ENCODE measurements at places on chromosomes 4 and X.
A peak's percentile ranks its signal among the peaks of the same experiment; 100 is the strongest.

DNA sequence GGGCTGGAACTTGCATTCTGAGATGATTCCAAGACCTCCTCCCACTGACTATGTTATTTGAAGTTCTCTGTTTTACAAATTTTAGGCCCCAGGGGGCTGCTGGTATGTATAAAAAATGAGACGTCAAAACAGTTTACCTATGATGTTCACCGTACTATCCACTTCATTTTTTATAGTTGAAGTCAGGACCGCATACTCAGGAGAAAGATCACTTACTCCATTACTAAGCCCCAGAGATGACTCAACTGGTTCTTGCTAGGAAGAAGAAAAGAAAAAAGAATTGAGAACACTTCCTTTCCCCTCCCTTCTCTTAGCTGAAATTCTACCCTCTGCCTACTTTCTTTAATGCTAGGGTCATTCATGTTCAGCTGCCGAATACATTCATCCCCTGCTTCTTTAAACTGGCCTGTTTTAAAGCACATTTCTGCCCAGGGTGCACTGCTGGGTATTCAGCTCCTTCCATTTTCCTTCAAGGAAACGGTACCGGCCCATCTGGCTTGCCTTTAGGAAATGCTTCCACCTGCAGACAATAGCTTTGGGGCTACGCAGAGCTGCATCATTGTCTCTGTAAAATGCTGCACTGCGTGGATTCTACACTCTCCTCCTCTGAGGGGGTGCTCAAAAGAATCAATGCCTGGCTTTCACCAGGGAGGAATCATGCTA, 66.2 kb downstream of the IRF2 start:
- DNase-seq = no peak

- no peak for DNase-seq
Observed at GRCh38 chr4:99323756-99324155, 2.6 kb upstream of the ADH1B start.

GRCh38 chr4:147714575-147715401, 17.1 kb upstream of the ARHGAP10 start:
- no peak for DNase-seq

DNA sequence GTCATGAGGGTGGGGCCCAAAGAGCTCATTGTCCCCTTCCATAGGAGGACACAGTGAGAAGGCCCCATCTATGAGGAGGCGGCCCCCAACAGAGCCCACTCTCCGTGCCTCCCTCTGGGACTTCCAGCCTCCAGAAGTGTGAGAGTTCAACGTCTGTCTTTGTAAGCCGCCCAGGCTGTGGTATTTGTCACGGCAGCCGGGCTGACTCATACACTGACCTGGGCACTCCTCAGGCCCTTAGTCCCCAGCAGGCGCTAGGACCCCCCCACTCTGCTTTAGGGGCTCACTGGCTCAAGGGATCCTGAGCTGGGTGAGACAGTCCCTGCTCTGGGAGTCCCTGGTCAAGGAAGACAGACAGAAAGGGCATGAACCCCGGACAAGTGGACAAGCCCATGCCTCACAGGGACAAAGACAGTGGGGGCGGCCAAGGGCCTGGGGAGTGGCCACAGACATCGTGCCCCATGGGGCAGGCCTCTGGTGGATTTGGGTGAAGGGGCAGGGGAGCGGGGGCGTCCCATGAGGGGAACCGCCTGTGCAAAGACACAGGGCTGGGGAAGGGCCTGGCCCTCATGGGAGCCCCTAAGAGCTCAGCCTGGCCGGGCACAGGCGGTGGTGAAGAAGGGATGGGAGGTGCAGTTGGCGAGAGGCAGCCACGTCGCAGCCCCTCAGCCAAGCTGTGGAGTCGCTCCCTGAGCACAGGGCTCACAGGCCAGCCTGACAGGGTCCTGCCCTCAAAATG, 21.5 kb downstream of the ABLIM2 start:
- DNase-seq = no peak

- DNase-seq = peak; percentile 86
Observed at GRCh38 chrX:54044877-54045338, 635 bp upstream of the PHF8 start.

DNA sequence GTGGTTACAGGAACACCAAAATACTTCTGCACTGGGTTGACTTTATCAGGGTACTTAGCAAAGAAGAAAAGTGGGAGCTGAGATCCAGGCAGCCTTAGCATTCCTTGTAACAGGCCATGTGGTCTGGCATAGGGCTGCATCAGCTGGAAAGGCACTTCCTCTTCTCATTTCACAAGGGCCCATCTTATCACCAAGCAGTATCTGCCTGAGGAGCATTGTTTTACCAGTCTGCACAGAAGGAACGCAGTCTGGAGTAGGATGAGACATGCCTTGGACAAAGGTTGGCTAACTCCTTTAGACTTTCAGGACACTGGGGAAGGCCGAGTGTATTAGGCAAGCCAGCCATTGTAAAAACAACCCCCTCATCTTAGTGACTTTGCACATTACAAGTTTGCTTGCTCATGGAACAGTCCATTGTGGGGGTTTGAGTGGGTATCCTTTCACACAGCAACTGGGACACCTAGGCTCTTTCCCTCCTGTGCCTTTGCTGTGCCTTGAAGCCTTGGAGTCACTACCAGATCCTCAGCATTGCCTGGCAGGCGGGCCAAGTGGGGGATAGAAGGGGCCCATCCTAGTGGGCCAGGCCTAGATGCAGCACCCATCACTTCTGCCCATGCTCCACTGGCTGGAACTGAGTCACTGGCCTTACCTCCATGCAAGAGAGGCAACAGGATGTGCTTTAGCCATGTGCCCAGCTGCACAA, 4.6 kb downstream of the SUV39H1 start:
- no peak for DNase-seq

DNA sequence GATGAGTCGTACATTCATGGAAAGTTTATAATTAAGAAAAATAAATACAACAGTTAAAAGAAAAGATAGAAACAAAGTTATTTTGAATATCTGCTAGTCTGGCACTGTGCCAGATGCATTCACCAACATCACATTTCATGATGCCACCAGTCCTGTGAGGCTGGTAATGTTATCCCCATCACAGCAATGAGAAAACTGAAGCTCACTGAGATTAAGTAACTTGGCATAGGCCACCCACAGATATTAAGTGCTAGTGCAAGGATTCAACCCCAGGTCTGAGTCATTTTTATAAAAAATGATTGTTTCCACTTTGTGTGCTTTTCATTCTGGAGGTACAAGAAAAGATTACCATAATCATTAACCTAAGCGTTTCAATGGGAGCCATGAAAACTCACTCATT, 65.0 kb upstream of the IL15 start:
- no peak for DNase-seq

GRCh38 chr4:73723928-73724327, 16.4 kb upstream of the CXCL8 start:
- DNase-seq = no peak

GRCh38 chr4:84317513-84317912, 181.6 kb downstream of the NKX6-1 start:
- no peak for DNase-seq

DNA sequence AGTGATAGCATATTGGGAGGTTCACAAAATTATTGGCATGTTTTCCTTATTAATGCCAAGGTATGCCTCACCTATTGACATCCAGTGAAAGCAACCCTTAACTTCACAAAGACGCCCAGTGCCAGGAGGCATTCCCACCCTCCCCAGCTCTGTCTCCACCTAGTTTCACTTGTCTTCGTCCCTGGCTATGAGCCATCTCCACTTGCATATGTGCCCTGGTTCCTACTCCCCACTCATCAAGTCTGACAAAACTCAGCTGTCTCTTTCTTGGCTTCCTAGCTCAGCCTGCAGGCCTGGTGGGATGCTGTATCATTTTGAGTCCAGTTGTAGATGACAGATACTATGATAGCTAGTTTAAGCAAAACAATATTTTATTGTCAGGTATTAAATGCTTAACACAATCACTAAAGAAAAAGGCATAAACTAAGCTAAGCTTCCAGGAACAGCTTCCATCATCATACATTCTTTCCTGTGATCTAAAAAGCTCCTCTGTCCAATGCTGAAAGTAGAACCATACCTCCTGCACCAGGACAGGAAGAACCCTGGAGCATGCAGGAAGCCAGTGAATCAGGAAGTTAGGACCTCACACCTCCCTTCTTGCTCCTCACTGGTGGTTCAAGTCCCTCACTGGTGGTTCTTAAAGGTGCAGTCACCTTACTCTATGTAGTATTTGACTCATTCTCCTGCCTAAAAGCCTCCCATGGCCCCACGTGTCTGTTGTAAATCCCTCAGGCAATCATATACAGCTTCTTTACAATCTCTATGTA, 410.3 kb upstream of the RASGEF1B start:
- DNase-seq = no peak

DNA sequence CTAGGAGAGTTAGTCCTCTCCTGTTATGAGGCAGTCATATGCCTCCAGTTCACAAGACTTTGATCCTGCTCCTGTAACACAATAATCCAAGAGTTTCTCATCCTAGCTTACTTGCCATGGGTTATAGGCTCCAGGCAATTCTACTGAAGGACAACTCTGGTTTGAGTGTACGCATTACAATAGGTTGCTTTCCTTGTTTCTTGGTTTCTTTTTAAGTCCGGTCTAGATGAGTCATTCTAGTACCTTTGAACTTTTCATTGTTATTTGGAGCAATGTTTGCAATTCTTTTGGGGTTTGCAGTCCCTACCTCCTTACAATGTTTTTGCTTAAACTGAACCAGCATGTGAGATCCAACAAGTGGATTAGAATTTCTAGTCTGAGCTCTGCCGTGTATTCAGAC, 109.1 kb downstream of the ANAPC4 start:
- DNase-seq = no peak

GRCh38 chrX:130109429-130110378, 593 bp downstream of the ELF4 start:
- DNase-seq = peak; percentile 56

- peak; percentile 38 for DNase-seq
Observed at GRCh38 chrX:147699061-147699460, 212.7 kb upstream of the FMR1 start.

GRCh38 chr4:48085821-48086589, 48.0 kb downstream of the TXK start:
- no peak for DNase-seq

DNA sequence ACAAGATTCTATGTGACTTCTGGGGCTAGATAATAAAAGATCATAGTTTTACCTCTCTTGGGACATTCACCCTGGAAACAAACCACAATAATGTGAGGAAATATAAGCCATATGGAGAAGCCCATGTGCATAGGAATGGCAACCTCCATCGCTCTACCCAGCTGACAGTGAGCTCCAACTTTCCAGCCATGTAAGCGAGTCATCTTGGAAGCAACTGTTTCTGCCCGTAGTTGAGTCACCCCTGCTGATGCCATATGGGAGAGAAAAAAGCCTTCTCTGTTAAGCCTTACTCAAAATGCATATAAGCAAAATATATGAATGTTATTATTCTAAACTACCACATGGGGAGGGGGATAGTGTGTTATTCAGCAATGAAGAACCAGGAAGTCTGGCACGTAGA, 31.4 kb upstream of the RELL1 start:
- DNase-seq = no peak

- no peak for DNase-seq
Observed at GRCh38 chr4:7679406-7680040, 244.8 kb upstream of the PSAPL1 start.

DNA sequence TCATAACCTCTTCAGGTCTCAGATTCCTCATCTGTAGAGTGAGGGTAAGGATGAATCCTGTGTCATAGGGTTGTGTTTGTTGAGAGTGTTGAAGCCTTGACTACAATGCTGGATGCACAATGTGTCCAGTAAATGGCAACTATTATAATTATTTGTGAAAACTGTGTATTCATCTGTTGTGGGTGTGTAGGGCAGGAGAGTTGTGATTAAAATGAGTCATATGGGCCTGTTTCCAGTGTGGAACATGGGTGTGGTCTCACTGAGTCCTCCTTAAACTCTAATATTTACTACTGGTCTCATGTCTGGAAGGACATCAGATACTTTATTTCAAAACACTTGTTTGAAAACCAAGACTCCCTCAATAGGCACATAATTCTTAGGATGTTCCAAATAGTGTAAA, 208.5 kb upstream of the CASK start:
- DNase-seq = no peak

DNA sequence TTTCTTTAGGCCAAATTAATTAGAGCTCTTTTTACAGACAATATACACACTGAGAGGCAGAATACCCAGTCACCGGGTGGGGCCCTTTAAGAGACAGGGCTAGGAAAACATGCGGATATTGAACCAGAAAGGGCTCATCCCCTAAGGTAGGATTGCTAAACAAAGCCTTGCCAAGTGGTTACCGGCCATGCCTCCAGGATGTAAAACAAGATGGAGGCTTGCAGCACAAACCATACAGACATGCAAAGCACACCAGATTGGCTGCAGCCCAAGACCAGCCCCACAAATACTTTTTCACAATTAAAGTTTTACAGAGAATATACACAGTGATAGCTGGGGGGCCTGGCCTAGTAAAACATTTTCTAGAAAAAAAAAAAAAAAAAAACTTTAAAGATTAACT, 210.0 kb downstream of the KLHL4 start:
- DNase-seq = no peak

- DNase-seq = no peak
Observed at GRCh38 chr4:168880811-168881595, 129.1 kb downstream of the CBR4 start.

GRCh38 chr4:86511590-86511989, 82.5 kb upstream of the PTPN13 start:
- DNase-seq = no peak

DNA sequence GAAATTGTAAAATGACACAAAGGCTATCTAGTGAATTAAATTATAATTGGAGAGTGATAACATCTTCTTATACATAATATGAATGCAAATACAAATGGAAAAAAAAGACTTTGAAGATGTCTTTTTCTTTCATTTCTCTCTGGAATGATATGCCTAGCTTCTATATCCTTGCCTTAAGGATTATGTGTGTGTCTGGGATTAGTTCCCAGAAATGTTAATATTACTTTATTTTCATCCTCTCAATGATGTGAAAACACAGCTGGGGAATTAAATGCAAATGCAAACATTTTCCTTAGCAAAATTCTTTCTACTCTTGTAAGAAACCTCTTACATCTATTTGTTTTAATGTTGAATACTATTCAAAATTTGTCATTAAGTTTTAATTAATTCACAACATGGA, 441.9 kb downstream of the FSTL5 start:
- DNase-seq = no peak

- DNase-seq = no peak
Observed at GRCh38 chrX:46554942-46555341, 9.7 kb upstream of the ZNF674 start.

GRCh38 chrX:119410027-119410819, 11.1 kb downstream of the SLC25A43 start:
- DNase-seq = no peak

DNA sequence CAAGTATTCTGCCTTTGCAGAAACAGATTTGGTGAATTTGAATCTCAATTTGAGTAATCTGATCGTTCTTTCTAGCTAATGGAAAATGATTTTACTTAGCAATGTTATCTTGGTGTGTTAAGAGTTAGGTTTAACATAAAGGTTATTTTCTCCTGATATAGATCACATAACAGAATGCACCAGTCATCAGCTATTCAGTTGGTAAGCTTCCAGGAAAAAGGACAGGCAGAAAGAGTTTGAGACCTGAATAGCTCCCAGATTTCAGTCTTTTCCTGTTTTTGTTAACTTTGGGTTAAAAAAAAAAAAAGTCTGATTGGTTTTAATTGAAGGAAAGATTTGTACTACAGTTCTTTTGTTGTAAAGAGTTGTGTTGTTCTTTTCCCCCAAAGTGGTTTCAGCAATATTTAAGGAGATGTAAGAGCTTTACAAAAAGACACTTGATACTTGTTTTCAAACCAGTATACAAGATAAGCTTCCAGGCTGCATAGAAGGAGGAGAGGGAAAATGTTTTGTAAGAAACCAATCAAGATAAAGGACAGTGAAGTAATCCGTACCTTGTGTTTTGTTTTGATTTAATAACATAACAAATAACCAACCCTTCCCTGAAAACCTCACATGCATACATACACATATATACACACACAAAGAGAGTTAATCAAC, 15.3 kb downstream of the PLP1 start:
- DNase-seq = no peak

All from NCI-H1092 treated with DMSO at 0.1 percent for 48 hours (cell line).